Activated CD4-positive, alpha-beta T cell treated with anti-CD3 and anti-CD28 coated beads, Interleukin-2, amount 50 U/mL, for 24 hours (primary cell): ENCODE measurements at places on chromosomes 16 and 17.

- no peak for DNase-seq
Observed at GRCh38 chr16:84370723-84371552, 2.6 kb downstream of the ATP2C2 start.

DNA sequence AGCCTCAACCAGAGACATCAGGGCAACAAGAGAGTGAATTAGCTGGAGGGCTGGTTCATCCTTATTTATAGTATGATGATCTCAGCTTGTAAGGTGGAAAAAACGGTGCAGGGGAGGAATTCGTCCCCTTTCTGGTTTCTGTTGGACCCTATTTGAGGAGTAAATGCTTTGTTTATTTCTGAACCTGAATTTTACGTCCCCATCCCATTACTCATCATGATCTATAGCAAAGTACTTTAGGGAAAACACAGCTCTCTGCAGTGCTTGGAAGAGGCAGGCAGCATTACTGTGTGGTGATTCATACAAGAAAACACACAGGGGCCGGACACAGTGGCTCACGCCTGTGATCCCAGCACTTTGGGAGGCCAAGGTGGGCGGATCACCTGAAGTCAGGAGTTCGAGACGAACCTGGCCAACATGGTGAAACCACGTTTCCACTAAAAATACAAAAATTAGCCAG lies 8.0 kb upstream of the VAT1L start:
- DNase-seq: no peak

DNA sequence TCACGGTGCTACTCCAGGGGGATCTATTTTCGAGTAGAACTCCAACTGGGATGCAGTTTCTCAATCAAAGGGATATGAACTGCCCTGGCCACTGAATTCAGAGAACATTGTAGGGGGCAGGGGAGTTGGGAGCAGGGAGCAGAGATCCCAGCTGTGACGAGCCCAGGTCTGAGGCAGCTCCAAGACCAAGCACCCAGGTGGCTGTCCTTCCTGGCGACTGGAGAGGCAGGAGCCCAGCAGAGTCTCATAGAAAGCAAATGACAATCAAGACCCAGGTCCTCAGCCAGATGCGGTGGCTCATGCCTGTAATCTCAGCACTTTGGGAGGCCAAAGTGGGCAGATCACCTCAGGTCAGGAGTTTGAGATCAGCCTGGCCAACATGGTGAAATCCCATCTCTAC lies 60.1 kb downstream of the TK2 start:
- DNase-seq: no peak

- no peak for DNase-seq
Observed at GRCh38 chr17:76472726-76473125, 5.3 kb downstream of the AANAT start.

- DNase-seq: no peak
Observed at GRCh38 chr17:50421308-50422051, 4.5 kb upstream of the ACSF2 start.

DNA sequence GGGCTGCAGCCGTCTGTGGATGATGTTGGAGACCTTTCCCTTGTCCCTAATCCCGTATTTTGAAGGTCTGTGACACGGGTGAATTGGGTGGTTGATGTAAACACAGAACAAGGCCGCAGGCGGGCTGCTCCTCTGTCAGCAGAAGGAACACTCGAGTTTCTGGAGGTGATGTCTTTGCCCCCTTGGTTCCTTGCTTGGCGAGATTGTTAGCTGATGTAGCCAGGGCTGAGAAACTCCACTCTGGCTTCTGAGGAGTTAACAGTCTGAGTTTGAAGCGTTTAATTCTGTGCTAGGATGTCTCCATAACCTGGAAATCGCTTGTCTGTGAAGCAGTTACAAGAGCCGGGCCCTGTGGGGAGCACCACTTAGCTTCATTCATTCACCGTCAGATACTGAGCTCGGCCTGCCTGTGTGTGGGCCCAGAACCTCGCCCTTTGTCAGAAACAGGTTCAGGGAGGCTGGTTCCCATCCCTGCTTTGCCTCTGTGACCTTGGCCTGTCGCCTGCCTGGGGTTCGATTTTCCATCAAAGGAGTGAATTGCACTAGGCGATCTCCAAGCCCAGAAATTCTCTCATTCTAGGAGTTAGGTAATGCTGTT lies 1.3 kb downstream of the MAPK8IP3 start:
- no peak for DNase-seq

DNA sequence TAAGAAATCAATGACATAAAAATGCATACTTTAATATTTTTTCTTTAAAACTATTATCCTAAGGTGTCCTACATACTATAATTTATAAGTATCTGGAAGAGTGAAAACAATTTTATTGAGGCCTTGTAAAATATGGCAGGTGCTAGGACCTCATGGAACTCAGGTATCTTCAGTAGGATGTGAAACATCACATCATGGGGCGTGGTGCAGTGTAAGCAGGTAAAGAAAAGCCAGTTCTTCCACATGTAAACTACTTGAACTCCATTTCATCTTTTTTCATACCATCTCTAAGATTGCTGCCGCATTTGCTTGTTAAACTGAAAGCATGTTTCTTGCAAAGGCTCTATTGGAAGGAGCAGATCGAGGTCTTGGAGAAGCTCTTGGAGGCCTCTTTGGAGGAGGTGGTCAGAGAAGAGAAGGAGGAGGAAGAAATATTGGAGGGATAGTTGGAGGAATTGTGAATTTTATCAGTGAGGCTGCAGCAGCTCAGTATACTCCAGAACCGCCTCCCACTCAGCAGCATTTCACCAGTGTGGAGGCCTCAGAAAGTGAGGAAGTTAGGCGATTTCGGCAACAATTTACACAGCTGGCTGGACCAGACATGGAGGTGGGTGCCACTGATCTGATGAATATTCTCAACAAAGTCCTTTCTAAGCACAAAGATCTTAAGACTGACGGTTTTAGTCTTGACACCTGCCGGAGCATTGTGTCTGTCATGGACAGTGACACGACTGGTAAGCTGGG lies at the start of gene CAPNS2:
CAPNS2 (plus strand) TSS at position 253 of the 744 bp plus-strand sequence; CDS start at position 326, 73 bp downstream.
- no peak for DNase-seq
